Right atrium auricular region (tissue), 2 donors: ENCODE measurements at places on chromosomes 6 and 20. TPM values are rescaled to one million over a fixed set of nuclear protein-coding genes. Genes with fewer than 3 reads are reported as not detected.

The TUBB2B gene
- total RNA-seq: 2.4 TPM

The MUCL3 gene
- not detected for total RNA-seq

The EPPIN gene
- total RNA-seq: not detected

DNA sequence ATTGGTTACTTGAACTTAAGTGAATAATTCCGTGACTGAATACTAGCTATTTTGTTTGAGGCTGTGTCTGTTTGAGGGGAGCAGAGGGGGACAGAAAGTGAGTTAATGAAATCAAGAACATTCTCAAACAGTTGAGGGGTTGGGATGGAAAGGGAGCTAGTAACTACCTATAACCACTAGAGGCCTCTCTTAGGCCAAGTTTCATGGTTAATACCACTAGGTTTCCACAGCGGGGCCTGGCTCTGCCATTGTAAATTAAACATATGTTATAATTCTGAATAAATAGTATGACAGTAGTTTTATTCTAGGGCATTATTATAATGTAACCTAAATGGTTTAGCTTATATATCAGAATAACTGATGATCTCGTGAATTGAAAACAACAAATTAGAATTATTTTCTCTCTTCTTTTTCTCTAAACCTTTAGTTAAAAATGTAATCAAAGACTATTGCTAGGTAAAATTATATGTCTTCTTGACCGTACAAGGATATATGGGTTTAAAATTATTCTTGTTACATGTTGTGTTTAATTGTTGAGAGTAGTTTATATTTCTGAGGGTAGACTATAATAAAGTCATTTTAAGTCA is 108.1 kb downstream of the BCKDHB start:
- no peak for DNase-seq

The SNAI1 gene
- total RNA-seq: 4.4 TPM

DNA sequence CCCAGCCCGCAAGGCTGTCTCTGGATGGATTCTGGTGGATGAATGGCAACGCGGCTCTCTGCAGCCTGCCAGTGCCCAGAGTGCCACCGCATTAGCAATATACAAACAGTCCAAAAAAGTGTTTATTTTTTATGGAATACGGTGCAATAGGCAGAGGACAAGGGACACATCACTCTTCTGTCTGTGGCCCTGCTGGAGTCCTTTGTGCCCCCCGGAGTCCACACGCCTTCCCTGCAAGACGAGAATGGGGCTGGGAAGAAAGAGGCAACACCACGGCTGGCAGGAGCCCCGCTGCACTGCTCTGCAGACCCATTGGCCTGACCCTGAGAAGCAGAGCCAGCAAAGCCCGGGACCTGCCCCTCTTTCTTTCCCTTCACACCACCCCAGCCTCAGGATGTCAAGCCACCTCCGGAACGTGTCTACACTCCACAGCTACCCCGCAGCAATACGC is 196.3 kb downstream of the SYNDIG1 start:
- no peak for DNase-seq

The PACSIN1 gene
- total RNA-seq: 6.3 TPM

GRCh38 chr6:36827261-36828079 is 11.8 kb downstream of the CPNE5 start:
- no peak for DNase-seq

The ROS1 gene
- not detected for total RNA-seq

GRCh38 chr6:2841264-2842138 is at the start of gene SERPINB1:
Gene SERPINB1, minus strand, starts transcription at chr6:2841863. Its CDS starts 1,277 bp downstream, at chr6:2840586.
- DNase-seq: peak; percentile 96

The PACRG gene
- total RNA-seq: 21.3 TPM

GRCh38 chr6:15264902-15265761 is 19.3 kb downstream of the JARID2 start:
- DNase-seq: no peak

DNA sequence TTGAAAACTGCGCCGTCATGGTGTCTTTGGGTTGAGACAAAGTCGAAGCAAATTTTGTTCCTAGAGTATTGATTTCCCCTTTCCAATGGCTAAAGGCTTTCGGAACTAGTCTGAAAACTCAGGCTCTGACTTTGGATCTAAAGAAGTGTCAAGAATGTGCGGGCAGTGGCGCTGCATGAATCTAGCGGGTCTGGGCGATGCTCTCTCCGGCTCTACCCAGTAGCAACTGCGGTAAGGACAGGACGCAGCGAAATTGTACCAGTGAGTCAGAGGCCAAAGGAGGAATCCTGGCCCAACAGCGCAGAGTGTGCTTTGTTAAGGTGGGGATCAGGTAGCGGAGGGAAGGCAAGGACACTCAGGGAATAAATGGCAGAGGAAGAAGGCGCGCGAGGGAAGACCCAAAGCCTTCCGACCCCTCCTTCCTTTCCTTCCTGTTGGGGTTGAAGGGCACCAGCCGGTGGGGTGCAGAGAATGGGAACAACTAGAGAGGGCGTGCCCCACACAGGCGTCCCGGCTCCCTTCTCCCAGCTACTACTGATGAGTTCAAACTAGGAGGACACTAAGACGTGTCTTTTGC is 32.1 kb downstream of the HLA-F start:
- DNase-seq: no peak

GRCh38 chr6:18155864-18156421 is 721 bp downstream of the KDM1B start:
- peak; percentile 62 for DNase-seq

GRCh38 chr6:10460096-10460495 is 45.2 kb upstream of the TFAP2A start:
- DNase-seq: no peak

DNA sequence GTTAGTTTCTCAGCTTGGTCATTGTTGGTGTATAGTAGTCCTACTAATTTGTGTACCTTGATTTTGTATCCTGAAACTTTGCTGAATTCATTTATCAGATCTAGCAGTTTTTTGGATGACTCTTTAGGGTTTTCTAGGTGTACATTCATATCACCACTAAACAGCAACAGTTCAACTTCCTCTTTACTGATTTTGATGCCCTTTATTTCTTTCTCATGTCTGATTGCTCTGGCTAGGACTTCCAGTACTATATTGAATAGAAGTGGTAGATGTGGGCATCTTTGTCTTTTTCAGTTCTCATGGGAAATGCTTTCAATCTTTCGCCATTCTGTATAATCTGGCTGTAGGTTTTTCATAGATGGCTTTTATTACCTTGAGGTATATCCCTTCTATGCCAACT is 61.3 kb upstream of the HEY2 start:
- no peak for DNase-seq

GRCh38 chr6:27502508-27503435 is 29.9 kb upstream of the ZNF184 start:
- peak; percentile 66 for DNase-seq

GRCh38 chr6:6588924-6589709 is 597 bp downstream of the LY86 start:
- DNase-seq: no peak

DNA sequence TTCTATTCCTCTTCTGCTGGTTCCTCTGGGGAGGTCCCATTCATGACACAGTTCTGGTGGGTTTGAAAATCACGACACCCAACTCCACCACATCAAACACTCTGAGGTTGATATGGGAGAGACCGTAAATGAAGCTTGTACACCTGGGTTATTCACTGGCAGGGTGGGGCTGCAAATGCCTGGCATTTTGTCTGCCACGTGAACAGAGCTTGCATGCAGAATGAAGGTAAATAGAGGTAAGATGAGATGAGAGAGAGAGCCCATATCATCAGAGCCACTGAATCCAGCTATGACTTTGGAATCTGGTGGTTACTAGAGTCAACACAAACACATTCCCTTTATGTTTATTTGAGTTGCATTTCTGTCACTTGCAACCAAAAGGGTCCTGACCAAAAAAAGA is 97.4 kb downstream of the BANF2 start:
- no peak for DNase-seq

DNA sequence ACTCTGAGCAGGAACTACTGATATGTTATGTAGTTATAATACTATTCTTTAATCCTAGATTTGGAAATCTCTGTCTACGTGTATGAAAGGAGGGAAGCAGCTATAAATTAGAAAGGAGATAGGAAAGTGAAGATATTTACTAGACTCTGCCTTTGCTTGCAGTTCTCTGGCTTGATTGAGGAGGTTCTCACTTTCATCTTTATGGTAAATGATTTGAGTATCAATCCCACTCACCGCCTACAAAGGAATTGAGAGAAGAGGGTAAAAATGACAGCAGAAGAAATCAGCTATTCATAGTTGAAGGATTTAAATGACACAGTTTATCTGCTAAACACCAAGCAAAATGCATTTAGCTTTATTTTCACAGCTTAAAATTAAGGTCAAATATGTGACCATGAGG is 67.3 kb downstream of the FAM229B start:
- DNase-seq: no peak

- DNase-seq: no peak
Measured at GRCh38 chr6:156256161-156256560, 521.0 kb upstream of the ARID1B start.

- DNase-seq: no peak
Measured at GRCh38 chr20:53819973-53820451, 226.4 kb upstream of the ZNF217 start.

DNA sequence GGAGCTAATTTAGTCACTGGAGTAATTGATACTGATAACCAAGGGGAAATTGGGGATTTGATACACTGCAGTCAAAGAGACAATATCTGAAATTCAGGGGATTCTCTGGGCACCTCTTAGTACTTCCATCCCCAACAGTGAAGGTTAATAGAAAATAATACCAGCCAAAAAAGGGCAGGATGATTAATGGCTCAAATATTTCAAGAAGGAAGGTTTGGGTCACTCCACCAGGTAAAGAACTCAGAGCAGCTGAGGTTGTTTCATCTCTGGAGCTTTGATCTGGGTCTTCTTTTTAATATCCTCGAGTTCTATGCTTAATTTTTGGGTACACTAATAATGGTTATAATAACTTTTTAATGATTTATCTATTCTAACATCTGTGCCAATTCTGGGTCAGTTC is 70.8 kb downstream of the CDKAL1 start:
- no peak for DNase-seq

DNA sequence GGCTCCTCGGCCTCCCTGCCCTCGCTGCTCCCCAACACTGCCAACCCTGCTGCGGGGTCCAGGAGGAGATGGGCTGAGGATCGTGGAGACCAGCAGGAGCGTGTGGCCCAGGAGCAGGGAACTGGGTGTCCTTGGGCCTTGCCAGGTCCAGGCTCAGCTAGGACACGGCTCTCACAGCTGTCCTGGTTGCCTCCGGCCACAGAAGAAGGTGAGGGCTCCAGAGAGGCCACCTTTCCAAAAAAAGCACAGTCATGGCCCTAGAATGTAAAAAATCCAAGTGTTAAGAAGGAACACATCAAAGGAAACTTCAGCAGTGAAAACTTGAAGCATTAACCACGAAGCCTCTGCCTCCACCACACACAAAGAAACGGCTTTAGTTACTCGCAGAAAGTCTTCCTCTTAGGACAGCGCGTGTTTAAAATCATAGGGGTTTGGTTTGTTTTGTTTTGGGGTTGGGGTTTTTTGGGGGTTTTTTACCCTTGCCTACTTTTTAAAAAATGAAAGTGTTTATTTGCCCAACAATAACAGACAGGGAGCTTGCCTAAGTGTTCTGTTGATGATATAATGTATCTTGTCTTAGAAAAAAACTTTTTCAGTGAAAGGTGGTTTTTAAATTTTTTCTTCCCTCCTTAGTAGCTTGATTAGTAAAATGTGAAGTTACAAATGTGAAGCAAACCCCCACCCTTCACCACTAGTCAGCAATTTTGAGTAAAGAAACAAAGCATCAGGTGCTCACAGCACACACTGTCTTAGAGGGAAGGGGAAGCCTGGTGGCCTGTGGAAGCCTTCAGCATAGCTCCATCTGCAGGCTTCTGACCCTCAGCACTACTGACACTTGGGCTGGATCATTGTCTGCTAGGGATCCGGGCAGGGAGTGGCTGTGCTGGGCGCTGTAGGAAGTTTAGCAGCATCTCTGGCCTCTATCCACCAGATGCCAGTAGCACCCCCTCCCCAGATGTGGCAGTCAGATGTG is 60.0 kb downstream of the PTPN1 start:
- no peak for DNase-seq

GRCh38 chr6:28357036-28357435 is 7.3 kb downstream of the ZKSCAN3 start:
- DNase-seq: no peak

- DNase-seq: no peak
Measured at GRCh38 chr6:19438566-19439353, 398.4 kb upstream of the ID4 start.

DNA sequence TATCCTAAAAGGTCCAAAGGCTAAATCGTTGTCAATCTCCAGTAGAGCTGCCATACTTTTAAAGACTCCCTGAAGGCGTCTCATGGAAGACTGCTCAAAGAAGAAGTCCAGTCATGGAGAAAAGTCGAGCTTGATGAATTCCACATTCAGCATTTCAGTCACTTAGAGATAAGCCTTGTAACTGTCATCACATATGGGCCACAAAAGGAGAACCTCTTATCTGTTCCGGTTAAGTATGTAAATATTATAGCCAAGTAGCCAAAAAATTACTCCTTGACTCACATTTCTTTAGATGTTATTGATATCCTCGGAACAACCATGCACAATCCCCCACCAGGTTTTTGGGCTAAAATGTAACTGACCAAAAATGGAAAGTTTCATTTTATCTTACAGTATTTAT is 9.8 kb upstream of the CNKSR3 start:
- no peak for DNase-seq

The FERMT1 gene
- 1.5 TPM for total RNA-seq

The AKAP12 gene
- 40.1 TPM for total RNA-seq

DNA sequence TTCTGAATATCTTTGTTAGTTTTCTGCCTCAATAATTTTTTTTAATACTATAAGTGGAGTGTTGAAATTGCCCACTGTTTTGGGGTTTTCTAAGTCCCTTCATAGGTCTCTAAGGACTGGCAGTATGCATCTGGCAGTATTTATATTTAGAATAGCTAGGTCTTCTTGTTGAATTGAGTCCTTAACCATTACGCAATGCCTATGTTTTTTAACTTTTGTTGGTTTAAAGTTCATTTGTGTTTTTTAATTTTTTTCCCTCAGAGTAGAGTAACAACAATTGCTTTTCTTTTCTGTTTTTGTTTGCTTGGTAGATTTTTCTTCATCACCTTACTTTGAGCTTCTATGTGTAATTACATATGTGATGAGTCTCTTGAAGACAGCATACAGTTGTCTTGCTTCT is 375.9 kb upstream of the EYS start:
- no peak for DNase-seq

The TPD52L2 gene
- 80.6 TPM for total RNA-seq

The RBCK1 gene
- 48.8 TPM for total RNA-seq
